Stimulated activated naive B cell treated with anti-CD40 and anti-IgM and Interleukin-4, amounts not matched to agents 10 μg/mL and 1 μg/mL and 100 μg/mL, for 72 hours (primary cell): ENCODE measurements at places on chromosomes 5 and 9.

DNA sequence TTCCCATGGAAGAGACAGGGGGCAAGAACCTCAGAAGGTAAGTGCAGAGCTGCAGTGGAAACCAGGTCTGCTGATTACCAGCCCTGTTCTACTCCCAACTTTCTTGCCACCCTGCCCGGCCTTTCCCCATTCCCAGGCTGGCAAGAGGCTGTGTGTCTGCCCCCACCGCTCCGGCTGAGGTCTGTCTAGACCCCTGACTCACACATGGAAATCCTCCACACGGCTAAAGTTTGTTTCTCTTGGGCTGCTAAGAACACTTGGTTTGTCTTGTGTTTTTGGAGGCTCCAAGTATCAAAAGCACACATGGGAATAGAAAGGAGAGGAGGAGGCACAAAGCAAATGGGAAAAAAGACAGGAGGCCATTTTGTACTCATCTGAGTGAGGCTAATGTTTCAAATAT, 168.3 kb downstream of the GABBR2 start:
- no peak for DNase-seq

DNA sequence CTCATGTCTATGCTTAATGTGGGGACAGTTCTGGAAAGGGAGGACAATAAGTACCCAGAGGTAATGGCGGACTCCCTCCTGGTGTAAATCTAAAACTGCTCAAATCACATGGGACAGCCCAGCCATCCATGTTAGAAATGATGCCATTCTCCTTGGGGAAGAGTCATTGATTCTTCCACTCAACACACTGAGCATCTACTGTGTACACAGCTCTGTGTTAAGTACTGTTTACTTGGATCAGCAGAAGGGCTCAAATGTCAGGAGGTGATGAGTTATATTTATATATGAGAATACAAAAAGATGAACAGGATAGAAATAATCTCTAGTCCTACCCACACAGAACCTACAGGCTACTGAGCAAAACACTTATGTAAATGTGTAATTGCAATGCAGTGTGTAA, 31.8 kb upstream of the NANS start:
- no peak for DNase-seq

GRCh38 chr9:27125030-27125429, 16.0 kb downstream of the TEK start:
- DNase-seq: no peak

DNA sequence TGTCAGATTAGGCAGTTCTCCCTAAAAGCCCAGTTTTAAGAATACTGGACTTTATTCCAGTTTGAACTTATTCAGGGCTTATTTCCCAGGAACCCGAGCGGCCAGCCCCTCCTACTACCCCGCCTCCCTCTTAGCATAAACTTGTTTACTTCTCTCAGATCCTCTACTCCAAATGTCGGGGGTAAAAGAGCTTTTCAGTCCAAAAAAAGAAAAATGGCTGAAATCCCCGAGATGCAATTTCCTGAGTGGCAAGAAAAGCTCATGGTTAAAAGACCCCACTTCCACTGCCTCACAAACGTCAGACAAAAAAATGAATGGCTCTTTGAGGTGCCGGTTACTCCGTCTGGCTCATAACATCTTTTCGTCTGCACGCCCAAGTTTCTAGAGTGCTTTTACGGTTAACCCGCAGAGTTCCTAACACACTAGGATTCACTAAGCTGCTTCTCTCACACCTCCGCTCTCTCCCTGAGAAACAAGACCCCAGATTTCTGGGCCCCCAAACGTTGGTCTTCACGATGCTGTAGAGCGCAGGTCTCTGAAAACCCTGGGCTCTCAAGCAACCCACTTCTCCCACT, 402 bp downstream of the BRD8 start:
- no peak for DNase-seq

DNA sequence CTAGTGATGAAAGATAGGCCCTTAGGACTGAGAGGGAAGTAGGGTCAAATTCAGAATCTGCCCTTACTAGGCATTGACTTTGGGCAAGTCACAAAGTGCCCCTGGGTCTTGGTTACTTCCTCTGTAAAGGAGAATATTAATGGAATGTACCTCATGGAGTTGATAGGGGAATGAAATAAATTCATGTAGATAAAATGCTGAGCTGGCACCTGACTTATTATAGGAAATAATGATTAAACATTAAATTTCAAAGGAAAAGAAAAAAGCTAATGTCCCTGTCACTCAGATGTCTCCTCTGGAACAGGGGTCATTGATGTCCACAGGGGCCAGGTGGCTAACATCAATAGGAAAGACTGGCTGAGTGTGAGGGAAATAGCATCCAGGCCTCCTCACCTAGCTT, 321.4 kb downstream of the TRIM32 start:
- DNase-seq: no peak

DNA sequence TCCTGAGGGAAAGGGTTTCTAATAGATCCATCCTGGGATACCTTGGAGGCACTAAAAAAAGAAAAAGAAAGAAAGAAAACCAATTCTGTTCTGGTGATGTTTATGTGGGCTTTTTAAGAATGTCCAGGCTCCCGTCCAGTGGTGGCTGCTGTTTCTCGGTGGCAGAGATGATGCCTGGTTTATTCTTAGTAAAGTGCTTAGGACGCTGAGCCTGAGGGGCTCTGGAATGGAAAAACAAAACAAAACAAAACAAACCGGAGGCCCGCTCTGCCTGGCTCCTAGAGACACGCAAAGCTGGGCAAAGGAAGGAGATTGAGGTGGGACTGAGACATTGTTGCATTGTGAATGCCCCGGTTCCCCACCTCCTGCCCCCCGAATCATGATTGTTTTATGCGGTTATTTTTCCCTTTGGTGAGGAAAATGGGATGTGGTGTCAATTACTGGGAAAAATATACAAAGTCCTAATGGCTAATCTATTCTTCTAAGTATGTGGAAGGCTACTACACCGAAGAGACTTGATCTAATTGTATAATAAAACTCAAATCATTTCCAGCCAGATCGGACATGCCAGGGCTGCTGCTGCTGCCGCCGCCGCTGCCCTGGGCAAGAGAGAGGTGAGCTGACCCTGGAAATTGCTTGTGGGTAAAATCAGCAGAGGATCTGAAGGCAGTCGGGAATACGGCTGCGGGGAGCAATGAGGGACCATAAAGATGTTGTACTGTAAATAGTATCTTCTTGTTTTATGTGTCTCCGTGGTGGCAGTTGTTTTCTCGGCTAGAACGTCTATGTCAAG, 644.9 kb downstream of the CCDC171 start:
- DNase-seq: no peak

DNA sequence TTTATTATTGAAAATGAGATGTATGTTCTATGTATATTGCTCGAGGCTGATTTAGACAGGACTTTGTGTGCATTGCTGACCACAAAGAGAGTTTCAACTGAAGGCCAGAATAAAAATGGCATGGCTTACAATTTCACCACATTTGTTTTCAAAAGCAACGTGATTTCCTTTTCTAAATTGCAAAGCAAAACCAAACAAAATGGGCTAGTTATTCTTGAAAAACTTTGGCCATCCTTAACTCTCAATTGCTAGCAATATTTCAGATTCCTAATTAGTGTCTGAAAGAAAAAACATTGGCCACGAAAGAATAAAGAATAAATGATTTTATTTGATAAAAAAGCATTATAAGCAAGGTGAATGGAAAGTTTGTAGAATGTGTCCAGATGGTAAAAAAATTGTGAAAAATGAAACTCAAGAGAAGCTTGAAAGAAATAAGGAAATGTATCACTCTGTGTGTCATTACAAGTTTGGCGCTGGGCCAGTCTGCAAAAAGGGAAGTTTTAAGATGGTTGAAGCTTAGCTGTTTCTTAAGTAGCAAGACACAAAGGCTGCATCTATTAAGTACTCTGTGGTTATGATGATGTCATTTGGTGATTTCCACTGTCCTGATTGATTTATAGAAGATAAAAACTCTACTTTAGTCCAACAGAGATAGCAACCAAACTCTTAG, 89.2 kb upstream of the PRLR start:
- peak; percentile 83 for DNase-seq

GRCh38 chr5:159359408-159359807, 29.1 kb upstream of the IL12B start:
- no peak for DNase-seq

DNA sequence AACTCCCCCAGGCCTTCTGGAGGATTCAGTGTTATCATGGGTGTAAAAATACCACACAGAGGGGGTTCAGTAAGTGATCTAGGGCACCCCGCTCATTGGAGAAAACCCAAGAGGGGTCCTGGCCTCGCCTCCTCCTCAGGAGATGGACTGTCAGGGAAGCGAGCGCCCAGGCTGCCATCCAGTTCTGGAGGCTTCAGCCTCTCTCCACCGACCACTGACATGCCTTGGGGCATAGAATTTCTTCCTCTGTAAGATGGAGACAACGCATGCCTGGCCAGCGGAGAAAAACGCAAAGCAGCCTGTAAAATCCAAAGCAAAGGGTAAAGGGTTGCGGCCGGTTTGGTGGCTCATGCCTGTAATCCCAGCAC, 165.4 kb downstream of the COL23A1 start:
- no peak for DNase-seq

- DNase-seq: no peak
Measured at GRCh38 chr5:98072921-98073320, 700.5 kb upstream of the RGMB start.

DNA sequence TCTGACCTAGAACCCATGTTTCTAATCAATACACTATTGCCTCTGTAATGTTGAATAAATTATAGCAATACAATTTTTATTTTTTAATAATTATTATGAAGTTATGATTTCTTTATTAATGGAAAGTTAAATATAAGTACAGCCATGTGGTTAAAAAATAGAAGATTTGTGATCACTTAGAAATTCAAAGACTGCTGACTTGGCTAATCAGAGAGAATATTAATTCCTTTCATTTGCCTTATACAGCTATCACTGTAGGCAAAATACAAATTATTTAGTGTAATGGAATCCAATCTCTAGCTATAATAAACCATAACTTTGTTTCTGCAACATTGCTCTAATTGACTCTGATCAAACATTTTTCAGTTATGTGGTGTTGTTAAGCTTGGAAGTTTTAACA, 255.0 kb upstream of the TAS2R1 start:
- no peak for DNase-seq

DNA sequence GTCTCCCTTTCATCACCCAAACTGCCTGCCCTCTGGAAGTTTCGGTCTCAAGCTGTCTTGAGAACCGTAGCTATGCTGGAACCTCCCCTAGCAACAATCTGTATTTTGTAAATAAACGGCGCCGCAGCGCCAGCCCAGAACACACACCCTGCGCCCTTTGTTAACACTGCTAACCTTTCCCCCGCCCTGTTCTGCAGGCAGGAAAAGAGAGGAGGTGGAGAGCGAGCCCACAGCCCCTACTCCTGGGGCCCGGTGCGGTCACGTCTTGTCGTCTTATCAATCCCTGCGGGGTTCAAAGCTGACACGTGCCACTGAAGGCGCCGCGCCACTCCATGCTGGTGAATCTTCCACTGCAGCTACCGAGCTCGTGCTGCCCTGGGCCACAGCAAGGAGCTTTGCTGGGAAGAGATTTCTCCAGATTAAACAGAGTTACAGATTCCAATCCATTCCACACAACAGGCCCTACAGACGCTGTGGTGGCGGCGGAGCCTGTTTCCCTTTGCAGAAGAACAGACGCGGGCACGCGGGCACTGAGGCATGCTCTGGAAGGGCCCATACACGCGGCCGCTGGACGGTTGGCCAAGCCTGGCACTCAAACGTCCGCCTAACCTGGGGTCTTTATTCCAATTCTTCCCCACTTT, 25.3 kb downstream of the ZDHHC11B start:
- no peak for DNase-seq

DNA sequence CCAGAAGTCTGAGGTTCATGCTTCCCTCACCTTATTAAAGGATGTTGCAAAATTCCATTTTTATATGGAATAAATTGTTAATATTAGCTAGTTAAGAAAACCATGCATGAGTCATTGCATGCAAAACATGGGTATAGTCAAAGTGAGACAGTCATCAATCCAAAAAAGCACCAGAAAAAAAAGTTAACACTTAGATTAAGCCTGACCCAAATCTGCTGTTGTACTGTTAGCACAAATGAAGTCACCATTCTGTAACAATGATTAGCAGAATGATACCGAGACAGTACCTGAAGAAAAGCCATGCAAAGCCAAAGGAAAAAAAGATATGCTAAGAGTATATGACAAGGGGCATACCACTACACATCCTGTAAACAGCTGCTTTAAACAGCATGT, 49.5 kb downstream of the PKD2L2 start:
- DNase-seq: no peak

- DNase-seq: no peak
Measured at GRCh38 chr5:18544421-18544820, 910.2 kb downstream of the TAF11L14 start.

DNA sequence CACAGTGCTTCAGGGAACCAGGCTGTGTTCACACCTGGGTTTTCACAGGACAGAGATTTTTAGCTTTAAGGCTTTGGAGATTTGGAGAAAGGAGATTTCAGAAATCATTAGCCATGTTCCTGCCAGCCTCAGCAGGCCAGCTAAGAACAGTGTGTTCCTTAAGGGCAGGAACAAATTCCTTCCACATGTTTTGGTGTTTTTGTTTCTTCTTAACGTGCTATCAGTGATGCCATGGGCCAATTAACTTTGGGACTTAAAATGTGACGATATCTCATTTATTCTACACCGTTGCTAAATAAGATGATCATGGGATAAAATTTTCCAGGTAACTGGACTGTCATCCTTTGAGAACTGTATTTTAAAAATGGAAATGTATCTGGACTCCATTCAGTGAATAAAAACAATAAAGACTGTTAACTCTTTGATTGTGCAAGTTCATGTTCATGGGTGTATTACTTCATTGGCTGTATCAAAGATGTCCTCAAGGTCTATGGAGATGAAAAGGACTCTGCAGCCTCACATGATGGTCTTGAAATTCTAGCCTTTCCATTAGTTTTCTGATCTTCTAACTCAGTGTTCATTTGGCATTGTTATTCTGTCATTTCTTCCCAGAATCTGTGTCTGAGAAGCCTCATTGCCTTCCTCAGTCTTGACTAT, 72.3 kb downstream of the ZNF366 start:
- no peak for DNase-seq

GRCh38 chr5:5198135-5198534, 58.0 kb downstream of the ADAMTS16 start:
- no peak for DNase-seq

DNA sequence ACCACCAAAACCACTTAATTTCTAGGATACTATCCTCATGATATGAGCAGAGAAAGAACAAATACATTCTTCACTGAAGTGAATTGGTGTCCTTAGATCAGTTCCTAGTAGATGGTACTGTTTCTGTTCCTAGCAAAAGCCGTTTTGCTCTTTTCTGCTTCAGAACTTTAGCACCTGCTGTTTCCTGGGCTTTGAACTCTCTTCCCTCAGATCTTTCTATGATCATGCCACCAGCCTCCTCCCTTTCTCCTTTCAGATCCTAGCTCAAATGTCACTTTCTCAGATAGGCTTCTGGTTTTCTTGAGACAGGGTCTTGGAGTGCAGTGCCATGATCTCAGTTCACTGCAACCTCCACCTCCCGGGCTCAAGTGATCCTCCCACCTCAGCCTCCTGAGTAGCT, 118.0 kb downstream of the EGFLAM start:
- DNase-seq: no peak
